ENCODE measurements at places on chromosomes 2 and 18.
A peak's percentile ranks its signal among the peaks of the same experiment; 100 is the strongest.

- DNase-seq, result peak; percentile 11
Observed at GRCh38 chr2:14944562-14945346, 312.2 kb downstream of the LRATD1 start.

DNA sequence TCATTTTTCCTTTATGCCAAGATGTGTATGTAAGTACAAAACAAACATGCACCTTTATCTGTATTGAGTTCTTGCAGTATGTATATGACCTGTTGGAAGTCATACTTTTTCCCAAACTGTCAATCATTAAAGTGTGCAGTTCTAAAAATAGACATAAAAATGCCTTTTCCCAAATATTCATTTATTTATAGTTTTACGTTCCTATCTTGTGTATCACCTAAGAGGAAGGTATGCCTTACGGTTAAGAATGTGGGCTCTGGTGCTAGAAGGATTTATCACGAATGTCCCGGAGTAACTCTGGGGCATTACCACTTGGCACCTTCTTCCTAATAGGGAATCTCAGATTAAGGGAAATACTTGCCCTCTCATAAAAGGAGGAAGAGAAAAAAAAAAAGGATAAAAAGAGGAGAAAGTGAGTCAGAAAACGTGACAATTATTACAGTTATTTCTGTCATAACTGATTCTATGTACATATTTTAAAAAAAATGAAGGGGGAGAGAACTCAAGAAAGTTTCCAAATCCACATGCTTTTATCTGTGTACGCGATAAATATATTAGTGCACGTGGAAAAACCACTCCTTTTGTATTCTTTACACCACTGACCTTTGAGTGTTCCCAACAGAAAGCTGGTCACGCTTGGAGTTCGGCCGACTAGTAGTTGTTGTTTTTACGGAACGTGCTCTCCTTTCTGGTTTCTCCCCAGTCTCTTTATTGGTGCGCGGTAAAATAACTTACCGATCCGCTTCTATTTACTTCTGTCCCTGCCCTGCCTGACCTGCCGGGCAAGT lies 721 bp downstream of the MCEE start:
- DNase-seq, result no peak

GRCh38 chr18:36162981-36163380 lies 24.3 kb upstream of the MOCOS start:
- DNase-seq, result no peak

DNA sequence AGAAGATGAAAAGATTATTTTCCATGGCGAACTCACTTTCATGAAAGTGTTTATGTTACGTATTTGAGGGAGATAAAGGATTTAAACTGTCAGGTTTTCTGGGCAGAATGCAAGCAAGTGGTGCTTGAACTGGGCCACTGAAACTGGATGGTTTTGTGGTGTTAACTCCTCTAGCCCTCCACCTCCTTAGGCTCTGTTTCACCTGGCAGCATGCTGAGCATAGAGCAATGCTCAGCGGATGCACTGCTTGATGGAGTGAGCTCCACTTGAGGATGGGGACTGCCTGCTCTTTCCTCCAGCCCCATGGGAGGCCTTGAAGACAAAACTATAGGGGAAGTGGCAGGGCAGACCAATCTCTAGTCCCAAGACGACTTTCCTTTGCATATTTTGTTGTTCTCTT lies 345.8 kb downstream of the TDRD15 start:
- DNase-seq, result no peak

GRCh38 chr2:109321570-109321969 lies 192.6 kb downstream of the SH3RF3 start:
- DNase-seq, result no peak

GRCh38 chr2:141810148-141810547 lies 320.7 kb downstream of the LRP1B start:
- no peak for DNase-seq

GRCh38 chr2:164696634-164697033 lies 75.4 kb upstream of the GRB14 start:
- no peak for DNase-seq

DNA sequence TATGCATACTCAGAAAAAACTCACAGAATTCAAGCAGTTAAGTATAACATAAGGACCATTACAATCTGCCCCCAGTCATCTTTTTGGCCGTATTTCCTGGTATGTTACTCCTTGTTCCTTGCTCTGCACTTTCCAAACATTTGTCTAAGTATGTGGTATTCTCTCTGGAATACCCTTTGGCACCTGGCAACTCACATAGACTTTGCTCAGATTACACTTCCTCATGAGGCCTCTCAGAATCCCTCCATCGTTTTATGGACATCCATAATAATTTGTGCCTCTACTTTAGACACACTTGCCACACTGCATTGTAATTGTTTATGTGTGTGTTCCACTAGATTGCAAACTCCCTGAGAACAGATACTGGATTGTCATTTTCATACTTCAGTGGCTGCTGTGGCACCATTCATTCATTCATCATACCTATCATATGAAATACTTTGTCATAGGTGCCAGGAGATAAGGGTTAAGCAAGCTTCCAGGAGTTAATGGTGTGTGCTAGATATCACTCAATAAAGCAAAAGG lies 84.0 kb downstream of the HIBCH start:
- no peak for DNase-seq

GRCh38 chr2:153944800-153945199 lies 73.1 kb downstream of the GALNT13 start:
- DNase-seq, result no peak

GRCh38 chr2:30965022-30965531 lies 157.8 kb upstream of the CAPN13 start:
- DNase-seq, result no peak

- peak; percentile 71 for DNase-seq
Observed at GRCh38 chr18:67104700-67105284, 411.7 kb downstream of the DSEL start.

GRCh38 chr2:140604096-140604495 lies 1526.7 kb downstream of the LRP1B start:
- DNase-seq, result no peak

DNA sequence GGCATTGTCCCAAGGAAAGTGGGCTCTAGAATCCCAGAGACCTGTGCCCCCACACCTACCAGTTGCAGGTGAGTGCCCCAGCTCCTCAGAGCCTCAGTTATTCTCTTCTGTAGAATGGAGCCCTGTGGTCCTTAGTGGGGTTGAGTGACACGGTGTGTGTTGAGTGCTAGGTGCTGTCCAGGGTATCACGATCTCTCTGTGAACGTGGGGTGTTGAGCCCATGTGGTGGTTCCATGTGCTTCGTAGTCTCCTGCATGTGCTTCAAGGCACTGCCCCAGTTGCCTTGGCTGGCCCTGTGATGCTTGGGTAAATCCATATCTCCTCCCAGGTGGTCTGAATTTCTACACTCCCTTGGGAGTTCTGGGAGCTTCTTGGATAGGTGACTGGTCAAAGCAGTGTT lies 54.9 kb downstream of the SH3RF3 start:
- DNase-seq, result no peak

DNA sequence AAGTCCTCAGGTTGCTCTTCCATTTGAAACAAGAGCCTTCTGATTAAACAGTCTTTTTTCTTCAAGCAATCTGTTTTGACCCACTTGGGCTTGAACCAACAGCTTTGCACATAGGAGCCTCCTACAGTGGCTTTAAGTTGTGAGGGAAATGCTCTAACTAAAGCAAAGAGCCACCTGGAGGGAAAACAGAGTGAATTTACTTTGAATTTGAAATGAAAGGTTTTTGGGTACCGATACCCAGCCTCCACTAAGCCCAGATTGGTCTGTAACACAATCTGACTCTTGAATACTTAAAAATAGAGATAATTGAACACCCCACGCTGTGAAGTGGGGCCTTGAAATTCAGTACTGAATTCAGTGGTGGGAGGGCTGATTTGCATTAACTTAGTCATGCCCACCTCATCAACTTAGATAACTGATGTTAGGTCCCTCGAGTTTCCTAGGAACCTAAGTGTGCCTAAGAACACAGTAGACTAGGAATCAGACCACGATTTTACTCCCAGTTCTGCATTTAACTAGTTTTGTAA lies 56.3 kb upstream of the ACVR1C start:
- DNase-seq, result no peak

DNA sequence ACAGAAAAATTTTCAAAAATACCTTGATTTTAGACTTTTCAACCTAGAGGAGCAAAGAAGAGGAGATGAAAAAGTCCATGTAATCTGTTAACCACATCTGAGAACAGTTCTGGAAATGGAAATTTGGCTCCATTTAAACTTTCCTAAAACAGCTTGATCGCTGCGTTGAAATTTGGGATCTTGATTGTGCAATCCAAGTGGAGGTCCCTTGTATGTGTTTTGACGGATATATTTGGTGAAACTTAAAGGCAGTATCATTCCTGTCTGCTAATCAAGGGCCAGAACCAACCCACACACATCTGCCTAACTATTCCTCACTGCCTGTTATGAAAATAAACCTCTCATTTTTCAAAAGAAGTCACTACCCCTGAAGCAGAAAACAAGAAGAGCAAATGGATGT lies 46.6 kb downstream of the SPATS2L start:
- no peak for DNase-seq

DNA sequence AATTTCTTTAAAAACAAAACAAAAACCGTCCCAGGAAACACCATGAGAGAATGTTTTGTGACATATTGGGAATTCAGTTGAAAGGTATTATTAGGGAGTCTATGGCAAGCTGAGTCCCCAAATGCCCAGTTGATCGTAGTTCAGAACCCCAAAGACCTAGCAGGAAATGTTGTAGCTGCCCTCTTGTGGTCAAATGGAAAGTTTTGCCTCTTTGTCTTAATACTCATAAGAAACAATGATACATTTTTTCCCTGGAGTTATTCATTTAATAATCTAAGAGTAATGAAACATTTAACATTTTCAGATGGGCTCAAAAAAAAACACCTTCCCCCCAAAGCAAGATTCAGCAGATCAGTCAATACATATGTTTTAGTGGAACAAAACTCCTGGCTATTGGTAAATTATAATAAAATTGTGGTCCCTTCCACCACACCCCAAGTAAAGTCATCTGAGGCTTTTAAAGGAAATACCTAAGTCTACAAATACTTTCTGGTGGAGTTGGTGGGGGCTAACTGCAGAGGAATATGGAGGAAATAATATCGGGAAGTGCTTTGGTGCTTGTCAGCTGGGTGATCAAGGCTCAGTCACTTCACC lies 37.8 kb upstream of the EFEMP1 start:
- DNase-seq, result no peak

DNA sequence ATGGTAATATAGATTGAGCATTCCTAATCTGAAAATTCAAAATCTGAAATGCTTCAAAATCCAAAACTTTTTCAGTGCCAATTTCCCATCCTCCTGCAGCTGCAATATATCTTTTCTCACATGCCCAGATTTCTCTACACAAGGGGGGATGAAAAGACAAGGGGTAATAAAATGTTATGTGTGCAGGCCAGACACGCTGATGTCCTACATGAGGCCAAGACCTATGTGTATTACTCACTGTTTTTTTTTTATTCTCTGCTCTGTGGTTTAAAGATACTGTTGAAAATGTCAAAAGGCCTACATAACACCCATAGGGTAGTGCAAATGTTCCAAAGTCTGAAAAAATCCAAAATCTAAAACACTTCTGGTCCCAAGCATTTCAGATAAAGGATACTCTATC lies 41.2 kb upstream of the CWC22 start:
- DNase-seq, result no peak

DNA sequence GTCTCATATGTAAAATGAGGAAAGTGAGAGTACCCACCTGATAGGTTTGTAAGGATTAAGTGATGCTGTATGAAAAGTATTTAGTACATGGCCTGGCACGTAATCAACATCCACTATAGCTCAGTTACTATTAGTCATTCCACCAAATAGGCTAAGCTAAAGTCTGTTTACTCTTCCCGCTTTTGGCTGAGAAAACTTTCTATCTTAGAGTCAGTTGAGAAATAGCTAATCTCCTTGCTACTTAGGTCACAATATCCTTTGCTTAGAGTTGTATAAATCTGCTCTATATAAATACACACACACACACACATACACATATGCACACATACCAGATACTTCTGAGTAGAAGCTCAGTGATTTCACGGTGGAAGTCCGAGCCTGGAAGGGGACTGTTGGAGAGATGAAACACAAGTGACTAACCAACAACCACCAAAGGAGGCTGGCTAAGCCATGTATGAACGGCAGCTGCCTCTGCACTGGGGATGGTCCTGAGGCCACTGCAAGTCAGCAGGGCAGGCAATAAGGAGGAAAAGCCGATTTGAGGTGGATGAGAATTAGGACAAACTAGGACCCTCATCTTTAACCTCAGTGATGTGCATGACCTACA lies 104.6 kb upstream of the EPHA4 start:
- DNase-seq, result no peak

DNA sequence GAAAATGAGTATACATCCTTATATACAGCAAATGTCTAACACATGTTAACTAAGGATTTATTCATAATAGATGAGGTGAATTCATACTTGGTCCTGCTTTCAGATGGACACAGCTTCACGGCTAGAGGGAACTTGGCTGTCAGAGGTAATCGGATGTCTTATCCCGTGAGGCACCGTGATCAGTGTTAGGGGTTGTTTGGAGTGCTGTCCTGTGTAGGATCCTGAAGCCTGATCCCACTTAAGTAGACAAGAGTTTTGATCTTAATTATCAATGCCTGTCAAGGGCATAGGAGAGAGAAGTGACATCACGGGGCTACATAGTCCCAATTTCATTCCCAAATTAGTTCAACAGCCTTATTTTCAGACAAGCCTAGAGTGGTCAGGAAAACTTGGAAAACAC lies 204.6 kb downstream of the RNF144A start:
- no peak for DNase-seq

DNA sequence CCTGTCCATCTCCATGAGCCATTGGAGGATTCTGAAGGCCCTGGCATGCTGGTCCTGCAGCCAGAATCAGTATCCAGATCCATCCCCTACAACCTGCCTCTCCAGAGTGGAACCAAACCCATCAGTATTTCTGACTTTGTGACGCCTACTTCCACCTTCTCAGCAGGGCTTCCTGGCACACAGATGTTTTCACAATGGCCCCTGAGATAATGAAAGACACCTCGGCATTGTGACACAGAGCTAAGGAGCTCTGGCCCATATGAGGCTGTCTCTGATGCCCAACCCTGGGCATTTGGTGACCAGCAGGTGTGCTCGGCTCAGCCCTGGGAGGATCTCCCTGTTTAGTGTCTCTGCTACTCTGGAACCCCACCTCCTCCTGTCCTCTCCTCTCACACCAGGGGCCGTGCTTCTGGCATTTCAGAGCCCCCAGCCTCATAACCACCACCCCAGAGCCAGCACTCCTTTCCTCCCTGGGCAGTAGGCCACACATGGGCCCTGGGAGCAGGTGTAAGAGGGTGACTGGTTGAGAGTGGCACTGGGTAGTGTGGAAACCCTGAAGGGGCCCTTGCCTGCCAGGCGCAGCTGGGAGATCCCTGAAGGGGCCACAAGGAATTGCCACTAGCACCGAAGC lies 38.2 kb downstream of the FOSL2 start:
- no peak for DNase-seq

DNA sequence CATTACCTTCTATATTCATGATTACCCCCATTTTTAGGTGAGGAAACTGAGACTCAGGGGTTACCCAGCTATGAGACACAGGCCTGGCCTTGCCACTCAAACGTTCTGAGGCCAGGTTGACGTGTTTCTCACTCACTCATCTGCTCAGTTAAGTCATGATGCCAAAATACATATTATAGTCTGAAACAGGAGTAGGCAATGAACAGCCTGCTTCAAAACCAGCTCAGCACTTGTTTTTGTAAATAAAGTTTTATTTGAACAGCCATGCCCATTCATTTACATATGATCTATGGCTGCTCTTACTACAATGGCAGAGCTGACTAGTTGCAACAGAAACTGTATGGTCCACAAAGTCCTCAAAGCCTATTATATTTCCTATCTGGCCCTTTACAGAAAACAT lies 74.1 kb upstream of the SMAD2 start:
- DNase-seq, result no peak

GRCh38 chr2:69366-70344 lies 23.4 kb upstream of the FAM110C start:
- DNase-seq, result no peak

GRCh38 chr2:206004004-206004693 lies 81.8 kb downstream of the INO80D start:
- peak; percentile 37 for DNase-seq
